Stimulated activated CD8-positive, alpha-beta memory T cell treated with anti-CD3 and anti-CD28 coated beads, Interleukin-2, amount 100 ng/mL, for 1 hour (primary cell): ENCODE measurements at places on chromosomes 7 and 10.

GRCh38 chr7:30226614-30227268 lies 57.7 kb upstream of the ZNRF2 start:
- no peak for DNase-seq

- no peak for DNase-seq
These were observed 200.0 kb upstream of the MKI67 start for GRCh38 chr10:128326251-128326650.

- DNase-seq = no peak
These were observed 2.6 kb downstream of the FAM241B start for GRCh38 chr10:69632516-69633199.

DNA sequence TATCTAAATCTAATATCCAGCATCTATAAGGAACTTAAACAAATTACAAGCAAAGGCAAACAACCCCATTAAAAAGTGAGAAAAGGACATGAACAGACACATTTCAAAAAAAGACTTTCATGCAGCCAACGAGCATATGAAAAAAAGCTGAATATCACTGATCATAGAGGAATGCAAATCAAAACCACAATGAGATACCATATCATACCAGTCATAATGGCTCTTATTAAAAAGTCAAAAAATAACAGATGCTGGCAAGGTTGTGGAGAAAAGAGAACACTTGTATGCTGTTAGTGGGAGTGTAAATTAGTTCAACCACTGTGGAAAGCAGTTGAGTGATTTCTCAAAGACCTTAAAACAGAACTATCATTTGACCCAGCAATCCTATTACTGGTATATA lies 334.4 kb upstream of the CACNA2D1 start:
- no peak for DNase-seq

DNA sequence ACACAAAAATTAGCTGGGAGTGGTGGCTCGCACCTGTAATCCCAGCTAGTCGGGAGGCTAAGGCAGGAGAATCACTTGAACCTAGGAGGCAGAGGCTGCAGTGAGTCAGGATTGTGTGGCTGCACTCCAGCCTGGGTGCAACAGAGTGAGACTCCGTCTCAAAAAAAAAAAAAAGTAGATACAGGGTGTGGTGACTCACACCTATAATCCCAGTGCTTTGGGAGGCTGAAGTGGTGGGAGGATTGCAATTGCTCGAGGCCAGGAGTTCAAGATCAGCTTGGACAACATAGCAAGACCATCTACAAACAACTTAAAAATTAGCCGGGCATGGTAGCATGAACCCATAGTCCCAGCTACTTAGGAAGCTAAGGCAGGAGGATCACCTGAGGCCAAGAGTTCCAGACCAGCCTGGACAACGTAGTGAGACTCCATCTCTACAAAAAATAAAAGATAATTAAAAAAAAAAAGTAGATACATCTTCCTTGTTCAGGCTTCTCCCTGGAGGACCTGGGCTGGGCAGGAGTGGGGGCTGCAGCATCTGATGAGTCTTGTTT lies 2.0 kb downstream of the MOSPD3 start:
- no peak for DNase-seq

DNA sequence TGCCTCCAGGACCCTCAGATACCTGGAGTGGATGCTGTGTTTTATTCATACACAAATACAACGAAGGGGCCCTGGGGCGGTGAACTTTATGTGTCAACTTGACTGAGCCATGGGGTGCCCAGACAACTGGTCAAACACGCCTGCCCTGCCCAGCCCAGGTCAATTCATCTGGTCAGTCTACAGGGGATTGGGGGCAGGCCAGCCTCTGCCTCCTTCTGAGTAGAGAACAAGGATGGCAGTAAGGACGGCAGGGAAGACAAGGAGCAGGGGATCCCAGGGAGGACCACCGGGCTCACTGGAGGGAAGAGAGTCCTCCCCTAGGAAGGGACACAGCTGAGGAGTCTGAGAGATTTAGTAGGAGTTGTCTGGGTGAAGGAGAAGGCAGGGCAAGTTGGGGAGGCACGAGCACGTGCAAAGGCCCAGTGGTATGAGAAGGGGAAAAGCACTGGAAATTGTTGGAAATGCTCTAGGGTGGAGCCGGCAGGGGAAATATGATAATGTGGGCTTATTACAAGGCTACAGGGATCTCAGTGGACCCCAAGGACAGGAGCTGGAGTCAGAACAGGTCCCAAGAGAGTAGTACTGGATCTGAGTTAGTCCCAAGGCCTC lies 63.4 kb downstream of the MYL10 start:
- DNase-seq = no peak

DNA sequence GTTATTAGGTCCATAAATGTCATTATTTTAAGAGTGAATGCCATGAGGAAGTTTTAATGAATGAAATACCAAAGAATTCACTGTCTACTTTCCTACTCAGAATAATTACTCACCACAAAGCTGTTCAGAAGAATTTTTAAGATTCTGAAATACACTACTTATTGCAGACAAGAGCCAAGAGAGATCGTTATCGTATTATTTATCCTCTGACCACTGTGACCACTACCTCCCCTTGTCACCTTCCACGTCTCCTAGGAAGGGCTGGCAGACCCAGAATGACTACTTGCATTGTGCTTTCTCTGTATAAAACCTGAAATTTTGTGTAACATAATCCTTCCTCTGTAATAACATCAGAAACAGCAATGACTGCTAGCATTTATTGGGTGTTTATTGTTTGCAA lies 81.9 kb downstream of the ABCB5 start:
- no peak for DNase-seq

DNA sequence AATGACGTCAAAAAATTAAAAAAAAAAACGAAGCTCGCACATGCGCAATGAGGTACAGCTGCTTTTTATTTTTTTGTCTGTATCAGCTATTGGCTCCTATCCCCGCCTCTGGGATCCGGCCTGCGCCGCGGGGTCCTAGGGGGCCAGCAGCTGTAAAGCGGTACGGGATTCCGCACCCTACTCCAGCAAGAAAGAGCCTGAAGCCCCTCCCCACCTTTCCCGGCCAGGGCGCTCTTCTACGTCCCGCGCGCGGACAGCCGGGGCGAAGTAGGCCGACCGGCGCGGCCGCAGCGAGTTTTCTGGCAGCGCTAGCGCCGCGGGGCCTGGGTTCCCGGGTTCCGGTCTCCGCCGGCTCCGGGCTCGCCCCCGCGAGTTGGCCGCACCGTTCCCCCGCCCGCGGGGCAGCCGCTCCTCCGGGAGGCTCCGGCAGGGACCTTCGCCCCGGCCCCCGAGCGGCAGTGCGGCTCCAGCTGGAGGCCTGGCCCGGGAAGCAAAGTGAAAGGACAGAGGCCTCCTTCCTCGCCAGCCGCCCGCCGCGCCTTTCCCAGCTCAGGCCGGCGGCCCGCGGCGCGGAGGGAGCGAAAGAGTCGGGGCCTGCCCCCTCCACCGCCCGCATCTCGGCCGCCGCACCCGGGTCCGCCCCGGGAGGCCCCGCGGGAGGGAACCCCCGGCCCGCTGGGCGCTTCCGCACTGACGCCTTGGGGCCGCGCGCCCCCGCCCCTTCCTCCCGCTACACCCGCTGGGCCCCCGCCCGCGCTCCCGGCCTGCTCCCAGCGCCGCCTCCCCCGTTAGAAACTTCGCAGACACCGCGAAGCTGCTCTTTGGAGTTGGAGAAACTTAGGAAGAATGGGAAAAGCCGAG lies 4.7 kb upstream of the SPAG6 start:
- DNase-seq = no peak

DNA sequence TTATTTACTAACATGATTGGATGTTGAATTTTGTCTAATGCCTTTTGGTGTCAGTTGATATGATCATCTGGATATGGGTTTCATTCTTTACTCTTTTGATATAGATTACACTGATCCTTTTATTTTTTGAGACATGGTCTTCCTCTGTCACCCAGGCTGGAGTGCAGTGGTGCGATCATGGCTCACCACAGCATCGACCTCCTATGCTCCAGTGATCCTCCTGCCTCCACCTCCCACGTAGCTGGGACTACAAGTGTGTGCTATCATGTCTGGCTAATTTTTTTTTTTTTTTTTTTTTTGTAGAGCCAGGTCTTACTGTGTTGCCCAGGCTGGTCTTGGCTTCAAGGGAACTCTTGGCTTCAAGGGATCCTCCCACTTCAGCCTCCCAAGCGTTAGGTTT lies 27.1 kb downstream of the BMS1 start:
- DNase-seq = no peak

GRCh38 chr7:65371468-65371867 lies 2.2 kb upstream of the ZNF92 start:
- DNase-seq = no peak

- DNase-seq = no peak
These were observed 49.1 kb downstream of the SLC37A3 start for GRCh38 chr7:140349144-140349771.

DNA sequence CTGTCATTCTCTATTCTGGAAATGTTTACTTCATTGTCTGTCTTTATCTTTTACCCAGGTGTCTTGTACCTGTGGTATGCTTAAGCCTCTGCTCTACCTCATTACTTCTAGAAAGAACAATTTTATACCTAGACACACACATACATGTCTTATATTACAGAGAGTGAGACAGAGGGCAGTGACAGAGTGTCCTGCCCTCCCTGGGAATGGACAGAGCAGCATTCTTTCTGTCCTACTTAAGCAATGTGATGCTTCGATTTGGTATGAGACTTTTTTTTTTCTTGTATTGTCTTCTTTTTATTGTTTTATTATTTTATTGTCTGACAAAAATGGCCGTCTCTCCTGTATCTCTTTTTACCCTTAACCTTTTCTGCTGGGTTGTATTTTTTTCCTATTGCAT lies 286.1 kb downstream of the EXOC4 start:
- no peak for DNase-seq

DNA sequence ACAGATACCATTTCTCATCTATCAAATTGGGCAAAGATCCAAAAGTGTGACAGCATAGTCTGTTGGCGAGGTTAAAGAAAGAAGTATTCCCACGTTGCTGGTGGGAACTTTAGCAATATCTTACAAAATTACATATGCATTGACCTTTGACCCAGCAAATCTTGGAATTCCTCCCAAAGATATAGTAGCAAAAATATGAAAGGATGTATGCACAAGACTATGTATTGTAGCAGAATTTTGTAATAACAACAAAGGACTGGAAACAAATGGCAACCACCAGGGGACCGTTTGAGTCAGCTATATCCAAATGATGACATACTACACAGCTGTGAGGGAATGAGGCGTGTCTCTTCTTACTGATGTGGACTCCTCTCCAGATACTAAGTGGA lies 50.2 kb downstream of the KCNH2 start:
- no peak for DNase-seq

DNA sequence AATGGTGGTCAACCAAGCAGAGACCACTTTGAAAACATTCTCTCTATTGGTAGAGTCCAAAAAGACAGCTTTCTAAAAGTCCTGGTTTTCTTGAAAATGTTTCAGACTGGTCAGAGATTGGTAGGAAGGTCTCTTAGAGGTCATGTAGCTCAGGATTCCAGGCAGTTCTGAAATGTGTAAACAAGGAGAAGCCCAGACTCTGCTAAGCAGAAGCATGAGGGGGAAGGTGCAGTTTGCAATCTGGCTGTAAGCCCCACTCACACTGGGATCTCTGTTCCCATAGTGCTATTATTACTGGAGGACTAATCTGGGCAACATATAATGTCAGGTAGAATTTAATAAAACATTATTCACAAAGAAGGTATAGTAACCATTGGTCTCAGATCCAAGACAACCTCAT lies 101.1 kb downstream of the MAGI2 start:
- no peak for DNase-seq

GRCh38 chr10:127999297-128000129 lies 92.6 kb downstream of the PTPRE start:
- no peak for DNase-seq

DNA sequence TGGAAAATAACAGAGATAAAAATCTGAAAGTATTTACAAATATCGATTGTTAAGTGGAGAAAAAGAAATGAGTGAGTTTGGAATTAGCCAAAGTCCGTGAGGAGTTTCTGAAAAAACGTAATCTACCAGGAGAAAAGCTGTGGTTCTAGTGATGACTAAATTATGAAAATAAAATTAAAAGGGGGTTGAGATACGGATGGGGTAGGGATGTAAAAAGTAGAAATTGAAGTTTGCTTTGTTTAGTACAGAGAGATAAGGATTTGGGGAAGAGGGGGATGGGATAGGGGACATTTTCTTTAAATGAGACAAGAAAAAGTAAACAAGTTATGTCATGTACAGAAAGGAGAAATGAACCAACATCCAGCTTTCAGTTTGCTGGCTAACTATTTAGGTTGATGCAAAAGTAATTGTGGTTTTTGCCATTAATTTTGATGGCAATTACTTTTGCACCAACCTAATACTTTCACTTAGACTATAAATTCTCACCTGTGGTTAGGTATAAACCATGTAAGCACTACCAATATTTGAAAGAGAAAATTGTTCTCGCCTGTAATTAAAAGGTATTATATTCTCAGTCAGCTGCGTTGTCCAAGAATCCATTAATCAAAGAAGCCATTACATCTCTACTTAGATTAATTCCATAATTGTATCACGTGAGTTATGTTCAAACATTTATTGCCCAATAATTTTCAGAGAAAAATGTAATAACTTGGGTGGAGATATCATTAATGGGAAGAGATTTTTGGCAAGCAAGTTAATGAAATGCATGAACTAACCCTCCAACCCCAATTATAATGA lies 143.0 kb upstream of the NRP1 start:
- DNase-seq = no peak
